Omental fat pad (tissue), 4 donors: ENCODE measurements at places on chromosomes 11 and 22. TPM values are rescaled to one million over a fixed set of nuclear protein-coding genes. Genes with fewer than 3 reads are reported as not detected.

DNA sequence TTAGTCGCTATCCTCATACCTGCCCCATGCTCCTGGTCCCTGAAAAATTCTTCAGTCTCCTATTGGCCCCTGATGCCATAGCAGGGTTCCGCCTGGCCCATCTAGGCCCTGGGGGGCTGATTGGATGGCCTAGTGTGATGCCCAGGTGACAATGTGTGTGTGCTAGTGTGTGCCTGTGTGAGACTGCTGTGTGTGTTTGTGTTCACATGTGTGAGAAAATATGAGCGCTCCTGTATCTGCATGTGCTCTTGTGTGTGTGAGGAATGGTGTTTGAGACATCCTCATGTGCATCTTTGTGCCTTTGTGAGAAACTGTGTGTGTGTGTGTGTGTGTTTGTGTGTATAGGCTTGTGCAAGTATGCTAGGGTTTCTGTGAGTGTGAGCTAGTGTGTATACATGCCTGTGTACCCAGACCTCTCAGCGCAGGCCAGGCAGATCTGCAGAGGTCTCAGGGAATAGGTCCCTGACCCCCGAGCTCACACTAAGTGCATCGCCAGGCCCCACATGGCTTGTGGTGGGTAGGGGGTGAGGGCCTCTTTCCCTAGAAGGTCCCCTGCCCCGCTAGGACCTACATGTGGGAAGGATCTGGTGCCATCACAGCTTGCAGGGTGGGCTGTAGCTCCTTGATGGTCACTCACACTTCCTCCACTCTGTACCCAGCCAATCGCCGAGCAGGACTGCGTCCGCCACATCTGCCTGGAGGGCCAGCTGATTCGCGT is 64.6 kb downstream of the OTOG start:
- no peak for DNase-seq

DNA sequence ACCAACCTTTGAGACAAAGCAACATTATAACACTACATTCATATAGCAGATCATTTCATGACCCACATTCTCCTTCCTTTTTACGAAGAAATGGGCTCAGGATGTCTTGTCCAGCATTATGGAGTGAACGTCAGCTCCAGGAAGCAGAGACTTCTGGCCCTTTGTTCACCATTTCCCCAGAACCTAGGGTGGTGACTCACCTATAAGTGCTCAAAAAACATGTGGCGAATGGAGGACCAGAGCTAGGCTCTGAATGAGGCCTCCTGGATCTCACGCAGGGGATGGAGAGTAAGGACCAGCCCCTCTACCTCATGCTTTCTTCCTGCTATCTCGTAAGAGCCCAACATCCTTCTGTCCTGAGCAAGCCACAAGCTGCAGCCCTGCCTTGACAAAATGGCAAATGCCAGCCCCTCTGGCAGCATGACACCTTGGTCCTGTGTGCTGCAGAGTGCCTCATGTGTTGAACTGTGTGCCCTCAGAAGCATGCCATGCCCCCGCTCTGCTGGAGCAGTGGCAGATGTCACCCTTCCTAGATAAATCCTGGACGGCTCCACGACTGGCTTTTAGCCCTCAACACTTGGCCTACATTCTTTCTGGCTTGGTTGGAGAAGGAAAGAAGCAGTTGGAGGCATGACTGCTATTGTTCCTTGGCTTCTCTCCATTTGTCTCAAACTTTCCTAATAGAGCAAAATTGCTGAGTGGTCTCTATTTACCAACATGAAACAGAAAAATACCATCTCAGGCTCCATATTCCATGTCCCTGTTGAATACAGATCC is 6.5 kb upstream of the ST3GAL4 start:
- no peak for DNase-seq

DNA sequence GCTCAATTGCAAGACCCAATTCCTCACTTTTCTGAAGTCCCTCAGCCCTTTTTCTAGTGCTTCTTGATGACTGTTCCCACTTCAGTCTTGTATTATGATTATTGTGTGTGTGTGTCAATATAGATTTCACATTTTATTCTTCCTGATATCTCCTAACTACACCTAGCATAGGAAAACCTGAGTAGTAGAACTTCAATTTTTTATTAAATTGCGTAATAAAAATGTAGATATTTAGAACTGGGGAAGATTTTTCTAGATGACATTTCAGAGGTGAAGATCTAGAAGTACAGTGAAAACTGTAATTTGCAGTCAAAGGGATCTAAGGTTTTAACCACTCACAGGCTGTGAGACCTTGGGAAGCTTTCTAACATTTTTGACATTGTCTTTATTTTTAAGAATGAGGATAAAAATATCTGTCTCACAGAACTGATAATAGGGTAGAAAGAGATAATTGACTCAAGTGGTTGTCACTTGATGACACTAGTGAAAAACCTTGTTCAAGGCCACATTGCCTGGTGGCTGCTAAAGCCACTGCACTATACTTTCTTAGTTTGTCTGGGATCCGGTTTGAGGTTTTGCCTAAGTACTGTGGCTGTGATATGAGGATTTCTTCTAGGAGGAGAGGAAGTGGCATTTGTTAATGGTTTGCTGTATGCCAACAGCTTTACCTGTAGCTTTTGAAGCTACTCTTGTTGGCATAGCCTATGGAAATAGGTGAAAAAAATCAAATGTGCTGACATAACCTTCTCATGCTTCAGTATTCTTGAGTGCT is 32.2 kb upstream of the SESN3 start:
- no peak for DNase-seq

GRCh38 chr11:27274854-27275395 is 88.1 kb downstream of the CCDC34 start:
- no peak for DNase-seq

- DNase-seq, result no peak
These were observed 3.1 kb upstream of the CHKB start for GRCh38 chr22:50585781-50586180.

DNA sequence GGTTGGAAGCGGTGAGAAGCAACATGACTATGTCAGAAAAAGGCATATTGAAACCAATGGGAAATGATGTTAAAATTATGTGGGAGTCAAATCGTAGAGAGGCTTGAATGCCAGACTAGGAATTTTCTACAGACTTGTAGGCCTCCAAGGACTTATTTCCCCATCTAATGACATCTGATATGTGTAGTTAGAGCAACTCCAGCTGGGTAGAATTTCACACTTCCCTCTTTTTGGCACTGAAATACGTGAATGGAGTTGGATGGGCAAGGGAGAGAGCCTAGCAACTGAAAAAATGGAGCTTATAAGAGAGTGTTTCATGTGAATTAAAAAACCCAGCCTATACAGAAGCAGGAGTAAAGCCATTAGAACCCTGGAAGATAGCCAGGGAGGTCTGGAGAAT is 304.2 kb downstream of the INSC start:
- no peak for DNase-seq

GRCh38 chr11:117547195-117547850 is 219.7 kb downstream of the CEP164 start:
- no peak for DNase-seq

GRCh38 chr22:49800408-49801238 is 27.1 kb downstream of the BRD1 start:
- no peak for DNase-seq

DNA sequence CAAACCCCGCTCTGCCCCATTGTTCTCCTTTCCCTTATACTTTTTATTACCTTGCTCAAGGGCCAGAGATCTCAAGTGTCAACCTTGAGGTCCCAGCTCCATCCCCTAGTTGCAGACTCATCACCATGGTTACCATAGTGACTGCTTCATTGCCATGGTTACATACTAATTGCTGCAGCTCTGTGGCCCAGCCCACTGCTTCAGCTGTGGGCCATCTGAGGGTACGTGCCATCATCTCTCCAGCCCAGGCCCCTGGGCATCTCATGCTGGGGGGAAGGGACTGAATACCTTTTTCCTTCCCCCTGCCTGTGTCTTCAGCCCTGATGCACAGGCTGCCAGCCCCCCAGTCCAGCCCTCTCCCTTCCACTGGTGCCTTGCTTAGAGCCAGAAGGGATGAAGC is 22.2 kb downstream of the TREH start:
- DNase-seq, result no peak

- no peak for DNase-seq
These were observed 41.8 kb upstream of the ACCSL start for GRCh38 chr11:44005956-44006355.

DNA sequence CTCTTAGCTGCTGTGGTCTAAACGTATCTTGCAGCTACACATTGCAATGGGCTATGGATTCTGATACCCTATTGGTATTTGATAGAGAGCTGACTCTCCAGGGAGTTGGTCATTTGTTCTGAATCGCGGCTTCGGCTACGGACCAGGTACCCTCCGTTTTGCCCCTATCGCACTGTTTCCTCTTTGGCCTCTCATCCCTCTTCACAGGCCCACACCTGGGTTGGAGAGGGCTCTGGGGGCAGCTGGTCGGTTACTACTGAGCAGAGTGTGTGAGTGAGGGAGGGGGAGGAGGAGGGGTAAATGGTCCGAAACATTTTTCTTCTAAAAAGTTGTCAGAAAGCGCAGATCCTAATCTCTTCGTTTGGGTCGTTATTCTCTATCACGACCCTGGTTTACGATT is 48.8 kb upstream of the HSD17B12 start:
- no peak for DNase-seq

DNA sequence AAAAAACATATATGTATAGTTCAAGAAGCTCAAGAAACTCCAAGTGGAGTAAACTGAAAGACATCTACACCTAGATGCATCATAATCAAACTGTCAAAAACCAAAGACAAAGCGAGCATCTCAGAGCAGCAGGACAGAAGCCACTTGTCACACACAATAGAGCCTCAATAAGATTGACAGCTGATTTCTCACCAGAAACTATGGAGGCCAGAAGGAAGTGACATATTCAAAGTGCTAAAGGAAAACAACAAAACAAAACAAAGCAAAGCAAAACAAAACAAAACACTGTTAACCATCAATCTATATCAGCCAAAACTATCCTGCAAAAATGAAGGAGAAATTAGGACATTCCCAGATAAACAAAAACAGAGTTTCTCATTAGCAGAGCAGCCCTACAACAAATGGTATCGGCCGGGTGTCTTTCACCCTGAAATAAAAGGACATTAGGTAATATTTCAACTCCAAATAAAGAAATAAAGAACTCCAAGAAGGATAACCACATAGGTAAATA is 65.8 kb upstream of the SEPTIN5 start:
- no peak for DNase-seq

- no peak for DNase-seq
These were observed 11.6 kb upstream of the ALKBH3 start for GRCh38 chr11:43868852-43869567.

DNA sequence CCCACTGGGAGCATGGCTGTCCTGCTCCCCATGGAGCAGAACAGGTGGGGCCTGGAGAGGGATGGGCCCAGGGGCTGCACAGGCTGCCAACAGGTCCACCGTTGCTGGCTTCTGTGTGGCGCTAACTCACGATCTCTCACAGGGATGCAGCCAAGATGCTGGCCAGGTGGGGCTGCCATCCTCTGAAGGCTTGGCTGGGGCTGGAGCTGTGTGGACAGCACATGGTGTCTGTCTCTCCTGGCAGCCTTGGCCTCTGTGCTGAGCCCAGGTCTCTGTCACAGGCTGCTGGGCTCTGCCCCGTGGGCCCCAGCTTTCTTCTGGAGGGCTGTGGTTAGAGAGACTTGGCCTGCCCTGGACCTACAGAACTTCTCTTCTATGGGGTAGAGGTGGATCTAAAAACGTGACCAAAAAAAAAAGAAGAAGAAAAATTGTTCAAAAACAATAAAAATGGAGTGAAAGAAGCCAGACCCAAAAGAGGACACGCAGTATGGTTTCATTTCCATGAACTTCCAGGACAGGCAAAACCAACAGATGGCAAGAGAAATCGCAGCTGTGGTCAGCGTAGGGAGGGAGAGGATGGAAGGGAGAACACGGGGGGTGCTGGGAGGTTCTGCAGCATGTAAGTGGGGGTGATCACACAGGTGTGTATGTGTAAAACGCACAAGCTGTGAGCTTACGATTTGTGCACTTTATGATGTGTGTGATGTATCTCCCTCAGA is 12.2 kb downstream of the PARVG start:
- DNase-seq, result no peak

- no peak for DNase-seq
These were observed 121.0 kb downstream of the WNT11 start for GRCh38 chr11:76085270-76085669.

- DNase-seq, result no peak
These were observed 109.3 kb downstream of the FBXO7 start for GRCh38 chr22:32583921-32584335.

DNA sequence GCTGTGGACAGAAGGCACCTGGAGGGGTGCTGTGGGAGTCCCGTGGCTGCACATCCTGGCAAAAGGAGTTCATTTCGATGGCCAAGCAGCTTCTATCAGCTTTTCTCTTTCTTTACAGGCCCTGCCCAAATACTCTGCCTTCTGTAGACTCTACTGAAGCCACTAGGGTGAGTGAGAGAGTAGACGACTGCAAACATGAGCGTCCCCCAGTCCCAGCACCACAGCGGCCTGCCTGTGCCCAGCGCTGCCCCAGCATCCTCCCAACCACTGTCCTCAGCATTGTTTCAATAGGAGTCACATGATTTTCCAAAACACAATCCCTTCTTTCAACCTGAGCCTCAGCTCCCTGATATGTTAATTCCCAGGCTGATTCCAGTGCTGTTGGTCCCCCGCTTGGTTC is 110.0 kb downstream of the KIRREL3 start:
- no peak for DNase-seq

- DNase-seq, result no peak
These were observed 30.2 kb upstream of the BID start for GRCh38 chr22:17804331-17805080.

DNA sequence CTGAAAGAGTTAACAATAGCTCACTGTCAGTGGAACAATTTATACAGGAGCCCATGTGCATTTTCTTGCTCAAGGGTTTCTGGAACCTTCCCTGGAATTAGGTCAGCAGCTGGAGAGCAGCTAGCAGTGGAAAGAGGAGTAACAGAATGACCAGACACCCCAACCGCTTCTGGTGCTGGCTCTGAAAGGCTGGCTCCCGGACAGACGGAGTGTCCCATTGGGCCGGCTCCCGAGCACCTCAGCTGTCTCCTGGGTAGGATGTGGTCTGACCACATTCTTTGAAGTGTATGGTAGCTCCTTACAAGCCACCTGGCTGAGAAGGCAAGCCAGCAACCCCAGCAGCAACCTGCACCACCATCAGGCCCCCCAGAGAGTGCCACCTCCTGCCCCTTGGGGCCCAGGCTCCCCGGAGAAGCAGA is 44.7 kb downstream of the ABTB2 start:
- DNase-seq, result no peak

- DNase-seq, result no peak
These were observed 63.2 kb upstream of the VPREB1 start for GRCh38 chr22:22181341-22181850.

GRCh38 chr11:102656528-102656927 is 31.4 kb upstream of the MMP20 start:
- no peak for DNase-seq

GRCh38 chr11:127233998-127234397 is 233.4 kb upstream of the KIRREL3 start:
- no peak for DNase-seq

Gene USH1C
- total RNA-seq, result not detected

Gene SLC22A6
- not detected for total RNA-seq

Gene TAGLN
- total RNA-seq, result 780 TPM

Gene TSKU
- 153 TPM for total RNA-seq

Gene FOXRED2
- 5.0 TPM for total RNA-seq

Gene LRRC56
- not detected for total RNA-seq

Gene CNTF
- total RNA-seq, result 2.1 TPM

Gene SCGB1A1
- total RNA-seq, result not detected

Gene ZC3H12C
- 17.1 TPM for total RNA-seq
